CD4-positive, alpha-beta T cell treated with Interleukin-4 for 4 hours (primary cell): ENCODE measurements at places on chromosomes 2 and 18.

DNA sequence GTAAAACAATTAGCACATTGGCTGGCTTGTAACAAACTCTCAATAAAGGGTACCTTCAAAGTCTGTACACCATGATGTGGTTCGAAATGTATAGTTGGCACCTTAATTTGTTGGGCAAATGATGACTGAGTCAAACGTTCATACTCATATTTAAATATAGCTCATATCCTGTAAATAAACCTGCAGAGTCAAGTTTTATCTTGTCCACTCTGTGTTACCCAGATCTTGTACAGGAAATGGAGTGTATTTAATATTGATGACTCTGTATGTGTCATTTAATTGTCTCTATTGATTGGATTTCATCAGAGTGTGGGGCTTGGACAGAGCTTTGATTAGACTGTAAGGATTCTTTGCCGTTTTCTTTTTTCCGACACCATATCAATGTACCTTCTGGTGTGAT, 805.6 kb upstream of the ZEB2 start:
- DNase-seq = no peak

GRCh38 chr2:45177870-45178269, 168.6 kb upstream of the SIX2 start:
- no peak for DNase-seq

DNA sequence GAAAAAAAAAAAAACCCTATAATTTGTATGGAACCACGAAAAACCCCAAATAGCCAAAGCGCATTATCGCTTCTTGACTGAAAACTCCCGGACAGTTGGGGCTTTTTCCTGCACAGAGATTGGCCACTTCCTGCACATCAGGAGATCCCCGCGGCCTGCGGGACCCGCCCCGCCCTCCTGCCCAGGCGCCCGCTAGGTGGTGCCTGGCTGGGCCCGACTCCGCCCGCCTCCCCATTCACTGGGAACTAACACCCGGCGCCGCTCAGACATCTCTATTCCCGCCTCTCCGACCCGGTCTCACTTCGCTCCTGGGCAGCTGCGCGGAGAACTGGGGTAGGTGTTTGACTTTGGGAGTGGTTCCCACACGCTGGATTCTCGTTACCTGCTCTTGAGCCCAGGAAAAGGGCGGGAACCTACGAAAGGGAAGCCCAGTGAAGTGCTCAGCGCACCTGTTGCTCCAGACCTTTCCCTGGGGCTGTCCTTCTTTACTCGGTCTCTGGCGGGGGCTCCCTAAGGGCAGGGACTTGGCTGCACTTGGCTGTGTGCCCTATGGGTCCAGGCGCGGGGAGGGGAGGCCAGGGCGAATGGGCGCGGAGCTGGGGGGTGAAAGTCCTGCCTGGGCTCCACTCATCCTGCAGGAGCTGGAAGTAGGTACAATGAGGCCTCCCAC, at the start of gene HMSD:
Gene HMSD (plus strand): TSS at position 234 of the 670 bp plus-strand sequence. CDS start 4,155 bp downstream, outside the sequence.
- DNase-seq = peak; percentile 46

DNA sequence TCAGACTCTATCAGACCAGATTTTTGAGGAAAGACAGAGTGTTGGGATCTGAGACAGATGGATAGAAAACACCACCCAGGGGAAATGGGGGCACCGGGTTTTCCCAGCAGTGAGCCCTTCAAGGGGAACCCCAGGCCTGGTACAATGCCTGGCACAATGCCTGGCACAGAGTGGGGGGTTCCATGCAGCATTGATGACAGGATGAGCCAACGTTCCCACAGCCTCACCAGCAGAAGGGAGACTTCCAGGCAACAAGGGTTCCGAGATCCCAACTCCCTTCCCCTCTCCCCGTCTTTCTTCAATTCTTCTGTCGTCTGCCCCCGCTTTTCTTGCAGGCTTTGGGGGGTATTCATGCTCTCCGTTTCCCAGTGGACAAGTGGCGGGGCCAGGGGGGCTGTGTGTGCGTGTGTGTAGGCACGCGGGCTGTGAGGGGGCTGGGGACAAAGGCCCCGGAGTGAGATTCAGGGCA, 132.1 kb upstream of the HAAO start:
- DNase-seq = no peak

- DNase-seq = no peak
Measured at GRCh38 chr2:188330316-188331053, 38.8 kb downstream of the GULP1 start.

- no peak for DNase-seq
Measured at GRCh38 chr2:40197121-40197520, 254.8 kb downstream of the SLC8A1 start.

DNA sequence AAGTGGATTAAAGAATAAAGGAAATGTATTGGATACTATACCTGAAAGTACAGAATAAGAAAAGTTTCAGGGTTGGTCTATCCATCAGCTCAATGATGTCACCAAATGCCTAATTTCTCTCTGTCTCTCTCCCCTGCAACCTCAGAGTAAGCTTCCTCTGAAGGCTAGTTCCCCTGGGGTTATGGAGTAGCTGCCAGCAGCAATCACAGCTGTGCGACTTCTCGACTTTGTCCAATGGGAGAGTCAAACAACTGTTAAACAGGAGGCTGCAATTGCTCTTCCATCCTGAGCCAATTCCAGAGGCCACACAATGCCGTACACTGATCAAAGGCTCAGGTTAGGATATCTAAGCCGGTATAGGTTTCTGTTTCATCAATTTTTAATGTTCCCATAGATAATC, 95.3 kb upstream of the FANCL start:
- no peak for DNase-seq

GRCh38 chr2:212402316-212402715, 136.3 kb downstream of the ERBB4 start:
- DNase-seq = no peak

GRCh38 chr2:239824046-239824694, 201.0 kb downstream of the NDUFA10 start:
- DNase-seq = no peak
